Adipose tissue (tissue), 3 donors: ENCODE measurements at places on chromosomes 3 and 15. TPM values are rescaled to one million over a fixed set of nuclear protein-coding genes. Genes with fewer than 3 reads are reported as not detected.

Gene CLSTN2
- 1.3 TPM for polyA plus RNA-seq

Gene STAB1
- polyA plus RNA-seq = 166 TPM

Gene ADAMTS9
- polyA plus RNA-seq = 116 TPM

Gene SCN11A
- polyA plus RNA-seq = 0.22 TPM
